ENCODE measurements at places on chromosomes 11 and 22. TPM values are rescaled to one million over a fixed set of nuclear protein-coding genes. Genes with fewer than 3 reads are reported as not detected.

The SLCO2B1 gene
- total RNA-seq = 20.3 TPM

The STK33 gene
- total RNA-seq = 8.2 TPM

The OR5T3 gene
- not detected for total RNA-seq

The CASP5 gene
- total RNA-seq = not detected

The CRYBA4 gene
- total RNA-seq = not detected

The ZNF214 gene
- 3.7 TPM for total RNA-seq

The MMP10 gene
- 3.2 TPM for total RNA-seq

The OR10G7 gene
- not detected for total RNA-seq

The SLC22A25 gene
- not detected for total RNA-seq

The POU2AF3 gene
- 0.72 TPM for total RNA-seq

The VSIG10L2 gene
- not detected for total RNA-seq

The PHOX2A gene
- not detected for total RNA-seq
